Activated CD4-positive, CD25-positive, alpha-beta regulatory T cell (primary cell): ENCODE measurements at places on chromosomes 16 and 17.

DNA sequence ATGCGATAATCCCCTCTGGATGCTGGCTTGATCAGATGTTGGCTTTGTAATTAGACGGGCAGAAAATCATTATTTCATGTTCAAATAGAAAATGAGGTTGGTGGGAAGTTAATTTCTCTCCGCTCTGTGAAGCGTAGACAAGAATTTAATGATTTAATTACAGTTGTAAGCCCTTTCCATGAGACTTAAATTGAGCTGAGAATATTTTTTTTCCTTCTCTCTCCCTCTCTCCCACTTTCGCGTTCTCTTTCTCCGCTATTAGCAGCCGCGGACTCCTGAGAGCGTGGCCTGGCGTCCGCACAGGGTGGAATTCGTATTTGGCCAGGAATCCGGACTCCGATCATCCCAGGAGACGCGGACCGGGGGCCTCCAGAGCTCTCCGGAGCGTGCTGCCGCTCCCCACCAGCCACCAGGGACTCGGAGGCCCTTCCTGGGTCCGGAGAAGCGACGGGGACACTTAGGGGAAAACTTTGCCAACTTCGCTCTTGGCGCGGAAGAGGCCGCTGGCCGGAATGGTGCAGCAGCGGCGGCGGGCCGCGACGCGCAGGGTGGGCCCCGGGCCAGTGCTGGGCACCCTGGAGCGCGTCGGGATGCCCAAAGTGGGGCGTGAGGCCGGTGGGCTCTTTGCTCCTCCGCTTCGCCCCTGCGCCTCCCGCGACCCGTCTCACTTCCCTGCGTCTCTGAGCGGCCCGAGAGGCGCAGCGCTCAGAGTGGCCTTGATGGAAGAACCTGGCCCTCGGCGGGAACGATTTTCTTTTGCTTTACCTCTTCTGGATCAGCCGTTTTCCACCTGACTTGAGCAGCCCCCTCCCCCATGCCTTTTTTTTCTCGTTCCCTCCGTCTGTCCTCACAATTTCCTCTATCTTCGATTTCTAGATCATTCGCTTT, 3.6 kb upstream of the IRX3 start:
- DNase-seq, result no peak

GRCh38 chr17:74631468-74632450, 8.2 kb upstream of the CD300E start:
- no peak for DNase-seq

DNA sequence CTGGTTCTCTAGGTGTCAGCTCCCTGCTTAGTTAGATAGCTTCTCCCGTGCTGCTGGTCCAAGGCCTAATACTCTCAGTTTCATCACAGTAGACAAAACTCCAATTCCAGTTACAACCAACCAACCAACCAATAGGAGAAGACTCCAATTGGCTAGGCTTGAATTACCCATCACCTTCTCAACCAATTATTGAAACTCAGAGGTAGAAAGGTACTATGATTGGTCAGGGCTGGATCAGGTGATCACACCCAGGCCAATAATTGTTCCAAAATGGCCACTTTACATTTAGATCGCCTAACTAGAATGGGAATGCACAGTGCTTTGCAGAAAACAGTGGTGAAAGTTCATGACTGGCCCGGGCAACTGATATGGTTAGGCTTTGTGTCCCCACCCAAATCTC, 49.5 kb upstream of the CRHR1 start:
- no peak for DNase-seq

- DNase-seq, result no peak
Observed at GRCh38 chr17:80861418-80861815, 130.2 kb upstream of the CHMP6 start.

GRCh38 chr17:5773816-5774360, 189.6 kb upstream of the NLRP1 start:
- no peak for DNase-seq

DNA sequence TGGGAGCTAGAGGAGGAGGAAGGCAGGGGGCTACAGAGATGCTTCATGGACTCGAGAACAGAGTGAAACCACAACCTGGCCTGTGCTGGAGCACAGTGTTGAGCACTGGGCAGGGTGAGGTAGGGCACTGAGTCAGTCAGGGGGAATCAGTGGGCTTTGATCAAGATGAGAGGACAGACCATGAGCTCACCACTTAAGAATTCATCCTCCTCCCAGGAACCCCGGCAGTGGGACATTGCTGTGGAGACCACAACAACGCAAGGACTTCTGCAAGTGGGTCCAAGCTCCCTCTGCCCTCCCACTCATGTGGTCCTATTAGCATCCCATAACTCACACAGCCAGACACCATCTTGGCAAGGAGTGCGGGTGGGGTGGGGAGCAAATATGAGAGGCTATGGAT, 1.7 kb upstream of the CES5A start:
- no peak for DNase-seq

- DNase-seq, result no peak
Observed at GRCh38 chr16:78413651-78414050, 314.2 kb downstream of the WWOX start.

DNA sequence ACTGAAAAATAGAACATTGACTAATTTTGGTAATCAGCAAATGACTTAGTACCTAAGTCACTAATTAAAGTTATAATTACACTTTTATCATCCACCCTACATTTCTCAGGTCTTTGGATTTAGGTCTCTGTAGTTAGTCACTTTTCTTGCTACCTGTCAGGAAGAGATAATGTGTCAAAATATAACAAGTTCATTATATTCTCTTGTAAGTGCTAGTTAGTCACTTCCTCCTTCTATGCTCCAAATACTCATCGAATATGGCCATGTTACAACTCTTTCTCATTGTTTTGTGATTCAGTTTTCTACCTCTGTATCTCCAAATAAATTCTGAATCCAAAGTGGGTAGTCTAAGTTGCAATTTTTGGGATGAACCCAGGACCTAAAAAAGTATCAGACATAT, 163.5 kb upstream of the KIF2B start:
- no peak for DNase-seq

DNA sequence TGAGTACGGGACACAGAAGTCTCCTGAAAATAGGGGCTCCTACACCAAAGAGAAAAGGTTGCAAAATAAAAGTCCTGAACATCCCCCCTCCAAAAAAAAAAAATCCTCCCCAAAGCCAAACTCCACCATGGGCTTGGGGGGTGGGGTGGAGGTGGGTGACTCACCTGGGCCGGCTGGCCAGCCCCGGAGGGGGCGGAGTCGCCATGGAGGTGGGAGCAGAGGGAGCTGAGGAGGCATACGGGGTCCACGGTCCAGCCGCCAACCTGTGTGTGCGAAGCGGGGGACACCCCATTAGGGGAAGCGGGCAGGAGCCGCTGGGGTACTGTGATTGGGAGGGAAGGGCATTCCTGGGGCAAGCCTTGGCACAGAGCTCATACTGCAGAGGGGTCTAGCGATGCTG, 31.0 kb downstream of the SRCIN1 start:
- no peak for DNase-seq

- no peak for DNase-seq
Observed at GRCh38 chr16:86059253-86060171, 160.6 kb downstream of the IRF8 start.

GRCh38 chr17:58755269-58755576, 431 bp upstream of the PPM1E start:
- no peak for DNase-seq

DNA sequence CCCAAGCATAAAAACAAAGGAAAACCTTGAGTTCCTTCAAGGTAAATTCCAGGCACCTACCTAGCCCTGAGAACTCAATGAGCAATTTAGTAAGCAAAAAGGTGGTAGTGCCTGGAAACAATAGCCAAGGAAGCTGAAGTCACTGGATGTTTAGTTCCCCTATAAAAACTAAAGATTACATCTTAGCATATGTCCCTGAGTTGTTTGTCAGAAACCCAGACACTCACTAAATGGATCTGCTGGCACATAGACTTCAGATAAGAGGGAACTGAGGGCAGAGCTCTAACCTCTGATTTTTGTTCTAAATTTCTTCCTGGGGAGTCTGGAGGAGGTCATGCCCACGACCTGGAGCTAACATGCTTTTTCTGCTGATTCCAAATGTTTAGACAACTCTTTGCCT, 532.8 kb upstream of the SALL1 start:
- no peak for DNase-seq

DNA sequence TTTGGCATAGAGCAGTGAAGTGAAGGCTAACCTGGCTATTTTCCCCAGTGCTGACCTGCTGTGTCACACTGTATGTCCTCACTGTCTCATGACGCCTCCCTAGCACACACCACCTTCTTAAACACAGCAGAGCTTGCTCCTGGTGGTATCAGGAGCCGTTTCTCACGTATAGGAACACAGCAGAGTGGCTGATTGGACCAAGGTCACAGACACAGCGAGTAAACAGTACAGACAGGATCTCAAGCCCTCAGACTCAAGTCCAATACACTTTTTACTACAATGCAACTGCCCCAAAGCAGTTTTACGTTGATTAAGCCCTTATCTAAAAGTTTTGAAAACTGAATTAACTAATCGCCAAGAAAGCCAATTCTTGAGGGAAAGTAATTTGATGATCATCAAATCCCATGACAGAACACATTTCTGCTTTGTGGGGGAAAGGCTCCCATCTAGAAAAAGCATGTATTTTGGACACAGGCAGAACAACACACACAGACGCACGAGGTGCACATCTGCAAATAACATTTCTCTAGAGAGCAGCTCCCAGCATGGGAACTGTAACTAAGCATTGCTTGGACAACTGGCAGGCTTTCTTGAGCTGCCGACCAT, 15.2 kb downstream of the ARHGAP17 start:
- DNase-seq, result no peak

- no peak for DNase-seq
Observed at GRCh38 chr16:81296631-81297030, 18.1 kb upstream of the GAN start.

- no peak for DNase-seq
Observed at GRCh38 chr17:50613007-50613992, 21.4 kb upstream of the ABCC3 start.

DNA sequence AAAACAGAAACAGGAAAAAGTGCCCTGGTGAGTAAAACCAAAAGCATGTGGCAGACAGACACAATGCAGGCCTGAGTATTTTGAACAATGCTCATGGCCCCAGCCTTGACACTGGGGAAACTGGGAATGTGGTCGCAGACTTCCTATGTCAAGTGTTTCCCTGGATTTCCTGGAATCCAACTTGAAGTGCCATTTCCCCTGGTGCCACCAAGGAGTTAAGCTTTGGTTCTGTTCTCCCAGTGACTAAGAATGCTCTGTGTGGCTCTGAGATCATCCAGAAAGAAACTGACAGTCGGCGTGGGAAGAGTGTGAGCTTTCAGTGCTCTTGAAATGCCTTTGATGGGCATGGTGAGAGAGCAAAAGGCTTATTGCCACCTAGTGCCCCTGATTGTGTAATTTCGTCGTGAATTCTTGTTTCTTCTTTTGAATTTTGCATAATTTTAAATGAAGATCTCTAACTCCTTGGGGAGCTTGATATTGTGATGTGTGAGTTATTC, 96.0 kb downstream of the YPEL2 start:
- DNase-seq, result no peak

DNA sequence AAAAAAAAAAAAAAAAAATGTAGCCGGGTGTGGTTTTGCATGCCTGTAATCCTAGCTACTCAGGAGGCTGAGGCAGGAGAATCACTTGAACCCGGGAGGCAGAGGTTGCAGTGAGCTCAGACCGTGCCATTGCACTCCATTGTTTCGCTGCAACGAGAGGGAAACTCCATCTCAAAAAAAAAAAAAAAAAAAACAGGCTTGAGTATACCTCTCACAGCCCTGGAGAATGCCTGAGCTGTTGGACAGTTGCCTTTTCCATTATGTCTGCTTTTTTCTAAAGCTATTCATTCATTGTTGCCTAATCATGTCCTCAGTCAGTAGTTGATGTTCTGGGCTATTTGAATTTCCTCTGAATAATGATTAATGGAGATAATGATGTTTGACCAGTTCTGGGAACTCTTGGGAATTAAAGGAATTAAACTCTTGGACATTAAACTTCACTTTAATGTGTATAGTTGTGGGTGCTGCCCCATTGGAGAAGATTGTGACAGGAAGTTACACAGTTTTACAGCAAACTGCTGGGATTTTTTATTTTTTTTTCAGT, 11.8 kb downstream of the HMOX2 start:
- no peak for DNase-seq

- no peak for DNase-seq
Observed at GRCh38 chr17:38674014-38674748, 576 bp downstream of the EPOP start.

- DNase-seq, result no peak
Observed at GRCh38 chr16:4443271-4443670, 17.6 kb downstream of the DNAJA3 start.

DNA sequence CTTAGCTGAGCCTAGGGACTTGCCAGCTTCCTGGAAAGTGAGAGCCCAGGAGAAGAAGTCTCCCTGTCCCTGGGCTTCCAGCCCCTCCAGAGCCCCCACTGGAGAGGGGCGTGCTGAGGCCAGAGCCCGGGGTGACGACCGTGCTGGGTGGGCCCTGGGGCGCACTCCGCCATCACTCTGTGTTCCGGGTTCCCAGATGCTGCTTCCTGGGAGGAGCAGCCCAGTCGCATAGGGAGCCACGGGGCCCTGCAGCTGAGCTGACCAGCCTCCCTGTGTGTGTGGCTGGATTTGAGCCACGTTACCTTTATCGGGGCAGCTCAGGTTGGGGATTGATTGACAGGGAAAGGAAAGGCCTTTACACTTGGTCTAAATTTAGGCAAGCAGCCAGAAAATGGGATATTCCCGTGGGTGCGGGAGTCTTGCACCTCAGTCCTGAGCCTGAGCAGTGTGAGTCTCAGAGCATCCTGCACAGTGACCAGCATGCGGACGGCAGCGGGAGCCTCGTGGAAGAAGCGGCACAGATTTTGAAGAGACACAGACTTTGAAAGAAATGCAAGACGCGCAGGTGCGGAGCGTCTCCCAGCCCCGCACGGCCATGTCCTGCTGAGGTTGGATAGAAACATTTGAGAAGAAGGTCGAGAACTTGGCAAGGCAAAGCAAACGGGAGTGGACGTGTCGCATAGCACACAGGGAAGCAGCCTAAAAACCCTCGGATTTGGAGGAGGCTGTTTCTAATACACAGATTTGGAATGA, 51.3 kb upstream of the ZNF750 start:
- DNase-seq, result no peak

DNA sequence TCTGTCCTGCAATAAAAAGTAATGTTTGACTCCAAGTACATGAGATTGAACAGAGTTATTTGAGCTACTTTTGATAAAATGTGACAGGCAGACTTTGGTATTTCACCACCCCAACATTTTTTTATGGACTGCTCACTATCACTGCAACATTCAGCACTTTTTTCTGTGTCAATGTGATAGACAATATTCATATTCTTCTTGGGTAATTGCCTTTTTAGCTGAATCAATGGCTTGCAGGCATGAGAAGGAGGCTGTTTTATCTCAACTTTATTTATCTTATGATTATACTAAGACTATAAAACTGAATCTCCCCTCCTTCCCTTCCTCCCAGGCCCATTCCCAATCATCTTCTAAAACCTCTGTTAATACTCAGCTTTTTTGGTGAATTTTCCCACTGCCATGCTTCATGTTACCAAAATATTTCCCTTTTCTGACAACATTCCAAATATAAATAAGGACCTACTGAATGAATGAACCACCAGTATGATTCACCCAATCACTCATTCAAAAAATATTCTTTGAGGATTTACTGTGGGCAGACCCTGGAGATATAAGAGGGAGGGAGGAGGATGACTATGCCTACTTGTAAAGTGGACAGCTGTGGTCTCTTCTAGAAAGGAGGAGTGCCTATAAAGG, 67.6 kb downstream of the CDH13 start:
- no peak for DNase-seq
